Endodermal cell (in vitro differentiated cells): ENCODE measurements at places on chromosomes 11 and 22. TPM values are rescaled to one million over a fixed set of nuclear protein-coding genes. Genes with fewer than 3 reads are reported as not detected.

DNA sequence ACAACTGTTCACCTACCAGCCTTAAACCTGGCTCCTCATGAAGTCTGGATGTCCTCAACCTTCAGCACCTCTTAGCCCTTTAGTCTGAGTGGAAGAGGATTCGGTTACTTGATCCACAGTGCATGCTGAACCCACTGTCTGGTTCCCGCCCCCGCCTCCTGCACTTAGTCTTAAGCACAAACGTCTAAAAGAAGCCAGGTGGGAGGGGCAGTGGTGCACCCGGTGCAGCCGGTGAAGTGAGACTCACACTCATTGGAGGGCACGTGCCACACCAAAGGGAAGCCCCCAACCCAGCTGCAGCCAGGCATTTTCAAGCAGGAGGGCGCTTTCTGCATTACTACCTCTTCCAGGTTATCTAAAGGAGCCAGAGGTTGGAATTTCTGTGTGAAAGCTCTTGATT, 146.8 kb downstream of the COMMD9 start:
- no peaks in the 10 kb centered on the region for H3K4me1 ChIP-seq
- no peak for DNase-seq
- H3K36me3 ChIP-seq, result peaks cover 15% of the 10 kb centered on the region
- no peak overlapping the region for H3K27ac ChIP-seq
- no peaks in the 10 kb centered on the region for H3K27me3 ChIP-seq

GRCh38 chr11:74138021-74138420, 32.8 kb downstream of the C2CD3 start:
- no peak for DNase-seq
- peaks cover 8% of the 10 kb centered on the region for H3K4me1 ChIP-seq
- peaks cover 37% of the 10 kb centered on the region for H3K36me3 ChIP-seq

GRCh38 chr11:92212530-92212929, 12.1 kb upstream of the FAT3 start:
- no peak overlapping the region for H3K4me3 ChIP-seq
- no peaks in the 10 kb centered on the region for H3K36me3 ChIP-seq
- peaks cover 6% of the 10 kb centered on the region for H3K4me1 ChIP-seq
- no peak for DNase-seq

GRCh38 chr11:101987370-101987769, 59.9 kb upstream of the CFAP300 start:
- peaks cover 6% of the 10 kb centered on the region for H3K4me1 ChIP-seq
- H3K36me3 ChIP-seq, result no peaks in the 10 kb centered on the region
- H3K4me3 ChIP-seq, result no peak overlapping the region
- H3K27me3 ChIP-seq, result no peaks in the 10 kb centered on the region
- DNase-seq, result no peak
- no peak overlapping the region for H3K27ac ChIP-seq

GRCh38 chr11:14105446-14105845, 142.9 kb downstream of the SPON1 start:
- H3K4me3 ChIP-seq, result no peak overlapping the region
- H3K36me3 ChIP-seq, result no peaks in the 10 kb centered on the region
- DNase-seq, result no peak

DNA sequence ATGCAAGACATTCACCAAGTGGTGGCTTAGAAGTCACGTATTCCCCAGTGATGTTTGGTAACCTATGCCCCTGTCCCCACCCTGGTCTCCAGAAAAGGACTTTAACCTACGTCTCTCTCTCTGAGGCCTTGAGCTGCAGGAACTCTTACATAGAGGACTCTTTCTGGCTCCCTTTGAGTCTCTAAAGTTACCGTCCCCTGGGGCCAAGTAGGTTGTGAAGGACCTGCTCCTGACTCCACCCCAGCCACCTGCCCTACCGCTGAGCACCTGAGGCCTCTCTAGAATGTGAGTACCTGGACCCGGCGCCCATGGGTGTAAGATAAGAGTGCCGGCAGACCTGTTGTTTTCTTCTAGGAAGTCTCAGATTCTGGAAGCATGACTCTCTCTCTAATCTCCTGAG, 95.4 kb downstream of the TIMP3 start:
- no peak overlapping the region for H3K27ac ChIP-seq
- no peaks in the 10 kb centered on the region for H3K36me3 ChIP-seq
- H3K4me3 ChIP-seq, result no peak overlapping the region
- DNase-seq, result no peak
- H3K27me3 ChIP-seq, result no peaks in the 10 kb centered on the region

DNA sequence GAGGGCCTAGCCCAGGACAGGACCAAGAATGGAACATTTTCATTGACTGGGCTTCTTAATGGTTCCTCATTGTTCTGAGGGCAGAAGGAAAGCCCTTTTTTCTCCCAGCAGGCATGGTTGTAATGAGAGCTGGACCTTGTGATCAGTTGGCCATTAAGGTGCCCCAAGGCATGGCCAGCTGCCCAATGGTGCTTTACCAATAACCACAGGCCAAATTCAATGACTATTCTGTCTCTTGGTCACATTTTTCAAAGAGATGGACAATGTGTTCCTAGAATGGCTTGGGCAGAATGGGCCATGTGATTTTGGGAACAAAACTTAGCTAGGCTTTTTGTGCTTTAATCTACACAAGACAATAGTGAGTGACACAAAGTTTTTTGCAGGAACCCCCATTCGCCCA, 7.3 kb downstream of the NAV2 start:
- no peak for DNase-seq
- H3K27me3 ChIP-seq, result peaks cover 31% of the 10 kb centered on the region
- no peaks in the 10 kb centered on the region for H3K4me1 ChIP-seq
- no peaks in the 10 kb centered on the region for H3K36me3 ChIP-seq
- H3K27ac ChIP-seq, result no peak overlapping the region

- no peaks in the 10 kb centered on the region for H3K27me3 ChIP-seq
- no peak for DNase-seq
- no peaks in the 10 kb centered on the region for H3K36me3 ChIP-seq
Observed at GRCh38 chr11:859394-860131, 16.9 kb downstream of the TSPAN4 start.

FGF19 gene
- total RNA-seq, result 0.40 to 0.66 TPM (median 0.61 TPM) in 3 replicates
